SHP77 (cell line): ENCODE measurements at places on chromosomes 2 and 18.
A peak's percentile ranks its signal among the peaks of the same experiment; 100 is the strongest.

GRCh38 chr2:75459565-75460310, 101.0 kb downstream of the EVA1A start:
- no peak for DNase-seq

DNA sequence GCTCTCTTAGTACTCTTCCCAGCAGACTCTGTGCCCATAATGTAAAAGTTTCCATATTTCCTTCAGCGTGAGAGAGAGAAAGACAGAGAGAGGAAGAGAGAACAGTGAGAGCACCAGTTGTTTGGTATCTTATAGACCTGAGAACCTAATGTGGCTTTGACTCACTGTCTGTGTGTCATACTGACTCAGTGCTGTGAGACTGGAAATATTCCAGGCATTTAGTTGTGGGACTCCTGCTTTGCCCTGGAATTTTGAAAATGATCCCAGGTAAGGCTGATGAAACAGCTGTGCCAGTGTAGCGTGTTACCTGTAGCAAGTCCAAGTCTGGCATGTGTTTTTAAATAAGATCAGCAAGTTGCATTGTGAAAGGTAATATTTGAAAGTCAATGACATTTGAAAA, 87.9 kb upstream of the KCNH7 start:
- DNase-seq = no peak

GRCh38 chr2:100408104-100408503, 9.4 kb downstream of the CHST10 start:
- no peak for DNase-seq

- no peak for DNase-seq
These were observed 507.8 kb downstream of the FBXO15 start for GRCh38 chr18:73639788-73640187.

GRCh38 chr2:86195055-86195807, at the start of gene IMMT:
TSS of gene IMMT (minus strand) at chr2:86195462. CDS start at chr2:86195382, 80 bp downstream.
- peak; percentile 95 for DNase-seq

GRCh38 chr18:37403788-37404187, 161.8 kb downstream of the CELF4 start:
- DNase-seq = no peak

DNA sequence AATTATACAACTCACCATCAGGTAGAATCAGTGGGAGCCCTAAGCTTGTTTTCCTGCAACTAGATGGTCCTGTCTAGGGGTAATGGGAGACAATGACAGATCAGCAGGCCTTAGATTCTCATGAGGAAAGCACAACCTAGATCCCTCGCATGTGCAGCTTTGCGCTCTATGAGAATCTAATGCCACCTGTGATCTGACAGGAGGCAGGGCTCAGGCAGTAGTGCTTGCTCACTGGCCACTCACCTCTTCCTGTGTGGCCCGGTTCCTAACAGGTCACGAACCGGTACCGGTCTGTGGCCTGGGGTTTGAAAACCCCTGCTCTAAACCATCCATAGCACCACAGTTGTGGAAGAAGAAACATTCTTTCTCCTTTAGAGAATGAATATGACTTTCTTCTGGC, 242.8 kb upstream of the CXCR4 start:
- DNase-seq = no peak

GRCh38 chr2:6770006-6770405, 95.7 kb downstream of the CMPK2 start:
- DNase-seq = no peak

DNA sequence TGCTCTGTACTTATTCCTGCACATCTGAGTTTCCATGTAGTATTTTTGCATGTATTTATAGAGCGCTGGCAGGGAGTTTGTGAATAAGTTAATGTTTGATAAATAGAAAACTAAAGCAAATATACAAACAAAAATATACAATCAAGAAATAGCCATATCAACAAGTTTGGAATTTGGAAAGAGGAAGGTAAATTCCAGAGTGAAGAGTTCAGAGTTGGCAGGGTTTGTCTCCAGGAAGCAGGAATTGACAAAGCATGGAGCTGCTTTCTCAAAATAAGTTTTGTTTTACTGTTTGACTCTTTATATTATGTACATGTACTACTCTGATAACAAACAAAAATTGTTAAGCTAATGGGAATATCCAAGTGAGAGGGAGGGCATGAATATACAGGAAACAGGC, 80.3 kb downstream of the SPOPL start:
- no peak for DNase-seq

DNA sequence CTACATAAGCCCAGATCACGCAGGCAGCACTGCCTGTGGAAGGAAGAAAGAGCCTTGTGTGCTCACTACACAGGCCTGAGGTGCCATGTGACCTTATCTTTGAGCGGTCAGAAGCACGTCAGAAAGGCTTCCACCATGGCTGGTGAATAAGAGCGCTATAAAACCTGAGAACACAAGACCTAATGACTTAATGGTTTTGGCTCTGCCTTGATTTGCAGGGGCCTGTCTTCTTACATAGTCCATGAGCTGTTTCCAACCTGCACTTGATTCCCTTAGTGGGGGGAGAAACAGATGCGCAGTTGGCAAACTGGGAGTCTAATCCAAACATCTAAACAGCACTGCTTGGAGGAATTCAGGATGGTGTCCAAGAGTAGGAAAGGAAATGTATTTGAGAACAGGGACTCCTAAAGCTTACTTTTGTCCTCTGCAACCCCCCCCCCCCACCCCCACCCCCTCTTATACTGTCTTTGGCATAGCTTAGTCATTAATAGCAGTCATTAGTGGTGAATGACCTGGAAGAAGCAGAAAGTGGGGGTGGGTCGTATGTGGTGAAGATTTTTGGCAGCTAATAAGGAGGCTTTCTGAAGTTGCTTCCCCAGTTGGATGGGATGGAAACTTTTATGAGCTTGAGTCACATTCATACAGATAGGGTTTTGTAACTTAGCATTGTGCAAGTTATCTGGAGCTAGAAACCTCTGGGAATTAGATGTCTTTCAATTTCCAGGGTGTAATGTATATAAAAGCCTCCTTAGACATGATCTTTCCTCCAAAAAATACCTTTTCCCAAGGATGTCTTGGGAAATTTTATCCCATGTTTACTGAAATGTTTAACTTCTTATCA, 454.1 kb downstream of the MEIS1 start:
- DNase-seq = no peak

DNA sequence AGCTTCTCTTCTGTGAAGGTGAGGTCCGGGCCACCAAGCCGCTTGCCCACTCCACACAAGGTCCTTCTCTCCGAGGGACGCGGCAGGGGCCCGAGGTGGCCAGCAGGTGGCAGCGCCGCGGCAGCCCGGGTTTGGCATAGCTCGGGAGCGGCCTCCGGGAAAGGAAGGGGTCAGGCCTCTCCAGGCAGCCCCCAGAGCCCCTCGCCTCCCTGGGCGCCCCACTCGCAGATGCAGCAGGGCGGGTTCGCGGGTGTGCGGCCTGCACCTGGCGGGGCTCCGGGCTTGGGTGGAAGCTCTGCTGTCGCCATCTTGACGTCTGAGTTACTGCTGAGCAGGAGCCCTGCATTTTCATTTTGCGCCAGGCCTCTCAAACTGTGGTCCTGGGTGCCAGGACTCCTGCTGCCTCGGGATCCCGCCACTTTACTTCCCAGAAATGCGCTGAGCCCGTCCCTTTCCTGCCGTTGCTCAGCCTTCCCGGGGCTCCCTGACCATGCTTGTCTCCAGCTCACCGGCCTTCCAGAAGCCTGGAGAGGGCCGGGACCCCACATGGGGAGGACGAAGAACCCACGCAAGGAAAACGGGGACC, 18.6 kb upstream of the NCL start:
- DNase-seq = peak; percentile 87

GRCh38 chr2:53821810-53822209, 35.0 kb downstream of the ERLEC1 start:
- DNase-seq = no peak

- no peak for DNase-seq
These were observed 124.2 kb upstream of the REV1 start for GRCh38 chr2:99613980-99614379.

- DNase-seq = no peak
These were observed 289.7 kb downstream of the DYSF start for GRCh38 chr2:71742953-71743601.

DNA sequence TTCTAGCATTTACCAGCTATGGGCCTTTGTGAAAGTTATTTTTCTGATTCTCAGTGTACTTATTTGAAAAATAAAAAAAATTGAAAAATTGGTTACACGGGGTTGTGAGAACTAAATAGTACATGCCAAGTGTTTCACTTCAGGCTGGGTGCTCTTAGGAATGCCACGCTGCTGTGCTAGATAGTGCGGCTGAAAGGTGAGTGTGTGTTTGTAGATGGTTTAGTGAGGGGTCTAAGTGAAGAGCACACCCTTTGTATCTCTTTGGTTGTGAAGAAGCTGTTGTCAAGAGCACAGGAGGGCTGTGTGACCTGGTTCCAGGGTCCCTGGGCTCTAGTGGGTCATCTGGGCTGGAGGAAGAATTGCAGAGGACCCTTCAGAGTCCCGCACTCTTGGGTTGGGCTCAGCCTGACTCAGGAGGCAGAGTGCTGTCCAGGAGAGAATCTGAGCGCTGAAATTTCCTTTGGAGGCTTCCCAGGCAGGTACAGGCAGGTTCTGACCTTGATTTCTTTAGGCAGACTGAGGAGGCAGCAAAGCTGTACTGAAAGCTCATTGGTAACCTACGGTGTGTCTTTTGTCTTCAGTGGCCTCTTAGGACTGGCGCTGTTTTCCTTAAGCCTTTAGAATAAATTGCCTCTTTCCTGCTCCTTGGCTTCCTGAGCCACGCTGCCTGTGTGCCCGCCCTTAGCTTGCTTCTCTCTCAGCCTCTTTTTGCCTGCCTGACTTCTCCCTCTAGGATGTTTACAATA, 44.4 kb downstream of the MAP4K4 start:
- no peak for DNase-seq

DNA sequence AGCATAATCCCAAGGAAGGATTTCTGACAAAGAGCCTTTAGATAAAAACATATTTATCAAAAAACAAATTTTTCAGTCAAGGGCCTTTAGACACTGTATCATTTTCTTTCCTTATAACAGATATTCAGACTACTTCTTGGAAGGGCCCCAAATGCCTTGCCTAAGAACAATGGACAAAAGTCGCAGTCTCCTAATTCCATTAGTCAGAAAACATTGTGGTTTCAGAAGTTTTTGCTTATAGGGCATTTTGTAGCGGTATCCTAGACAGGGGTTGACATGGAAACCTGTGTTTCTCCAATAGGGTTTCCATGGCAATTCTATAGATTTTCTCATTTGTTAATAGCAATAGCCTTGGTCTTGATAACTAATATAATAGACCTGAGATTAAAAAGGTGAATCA, 36.7 kb upstream of the AGPS start:
- DNase-seq = no peak

DNA sequence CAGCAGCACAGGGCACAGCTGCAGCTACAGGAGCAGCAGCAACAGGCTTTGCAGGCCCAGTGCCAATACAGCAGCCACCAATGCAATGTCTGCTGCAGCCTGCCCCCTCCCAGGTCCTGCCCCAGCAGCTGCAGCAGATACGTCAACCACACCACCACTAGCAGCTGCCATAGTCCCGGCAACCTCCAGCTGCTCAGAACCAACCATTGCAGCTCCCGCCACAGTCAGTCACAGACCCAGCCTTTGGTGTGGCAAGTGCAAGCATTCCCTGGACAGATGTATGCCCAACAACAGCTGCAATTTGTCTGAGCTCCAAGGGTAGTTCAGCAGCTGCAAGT, 53.3 kb upstream of the TUBA3E start:
- DNase-seq = peak; percentile 26

GRCh38 chr18:50786864-50787263, 33.0 kb downstream of the MRO start:
- DNase-seq = no peak

GRCh38 chr2:238853721-238854120, 5.8 kb downstream of the TWIST2 start:
- no peak for DNase-seq

DNA sequence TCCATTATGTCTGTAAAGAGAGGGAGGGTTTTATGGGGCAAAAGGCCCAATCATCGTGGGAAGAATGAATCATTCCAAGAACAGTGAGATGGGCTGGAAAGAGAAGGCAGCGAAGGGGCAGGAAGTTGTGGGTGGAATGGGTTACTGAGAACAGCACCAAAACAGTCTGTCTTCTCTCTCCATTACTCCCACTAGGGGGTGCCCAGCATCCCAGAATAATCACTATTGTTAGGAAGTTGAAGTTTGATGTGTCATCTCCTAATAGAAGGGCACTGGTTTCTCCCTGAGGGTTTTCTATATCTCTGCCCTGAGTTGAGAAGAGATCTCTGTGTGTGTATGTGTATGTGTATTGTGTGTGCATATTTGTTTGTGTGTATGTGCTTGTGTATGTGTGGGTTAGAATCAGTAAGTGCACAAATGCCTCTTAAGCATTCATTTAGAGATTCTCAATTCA, 76.6 kb upstream of the MAP4K3 start:
- DNase-seq = peak; percentile 9

DNA sequence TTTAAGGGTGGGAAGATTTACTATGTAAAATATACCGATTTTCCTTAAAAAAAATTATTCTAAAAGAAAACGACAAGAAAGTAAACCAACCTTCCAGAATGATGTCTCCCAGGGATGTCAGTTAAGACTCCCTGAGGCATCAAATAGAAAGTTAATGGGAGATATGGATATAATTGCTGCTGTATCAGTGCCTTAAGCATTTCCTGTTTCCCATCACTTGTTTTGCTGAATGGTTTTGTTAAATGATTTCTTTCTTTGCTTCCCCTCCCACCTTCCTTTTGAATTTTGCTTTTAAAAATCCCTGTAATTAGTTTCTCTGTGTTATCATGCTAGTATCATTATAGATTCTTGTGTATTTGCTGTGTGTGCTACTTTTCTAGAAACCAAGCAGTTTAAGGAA, 154.3 kb upstream of the CWC22 start:
- DNase-seq = no peak

GRCh38 chr18:67232406-67232805, 284.1 kb downstream of the DSEL start:
- no peak for DNase-seq

DNA sequence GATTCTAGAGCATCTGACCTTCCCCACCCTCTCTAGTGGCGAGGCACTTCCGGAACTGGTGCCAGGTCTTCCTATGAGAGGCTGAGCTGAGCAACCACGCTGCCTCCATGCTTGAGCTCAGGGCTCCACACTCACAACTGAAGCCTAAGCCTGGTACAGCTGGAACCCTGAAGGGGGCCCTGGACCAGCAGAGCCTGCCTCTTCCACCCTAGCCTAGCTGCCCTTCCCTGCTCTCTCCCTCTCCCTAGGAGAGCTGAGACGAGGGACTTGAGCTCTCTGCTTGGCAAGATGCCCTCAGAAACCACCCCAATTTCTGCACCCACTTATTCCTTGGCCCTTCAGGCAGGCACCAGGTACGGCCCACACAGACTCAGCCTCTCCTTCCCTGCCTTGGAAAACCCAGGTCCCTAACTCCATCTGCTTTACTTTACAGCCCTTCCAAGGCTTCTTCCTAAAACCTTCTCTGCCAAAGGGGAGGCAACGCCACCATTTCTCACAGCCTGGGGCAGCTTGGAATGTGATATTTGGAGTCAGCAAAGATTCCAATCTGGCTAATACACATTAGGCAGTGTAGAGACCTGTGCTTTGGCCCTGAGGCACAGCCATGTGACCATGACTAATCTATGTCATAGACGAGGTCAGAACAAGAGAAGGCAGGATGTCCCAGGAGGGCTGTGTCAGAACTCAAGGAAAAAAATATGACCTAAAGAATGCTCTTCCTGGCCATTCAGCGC, 18.8 kb downstream of the COX7A2L start:
- DNase-seq = no peak

GRCh38 chr2:205902900-205903237, 183.1 kb downstream of the INO80D start:
- no peak for DNase-seq
